ENCODE measurements at places on chromosomes 7 and 10. TPM values are rescaled to one million over a fixed set of nuclear protein-coding genes. Genes with fewer than 3 reads are reported as not detected.

- DNase-seq: no peak
Measured at GRCh38 chr7:118615-119391, 73.6 kb upstream of the FAM20C start.

SAMD9 gene
- total RNA-seq: 14.6 TPM

ANXA11 gene
- 198 TPM for total RNA-seq

MYL10 gene
- not detected for total RNA-seq

DNA sequence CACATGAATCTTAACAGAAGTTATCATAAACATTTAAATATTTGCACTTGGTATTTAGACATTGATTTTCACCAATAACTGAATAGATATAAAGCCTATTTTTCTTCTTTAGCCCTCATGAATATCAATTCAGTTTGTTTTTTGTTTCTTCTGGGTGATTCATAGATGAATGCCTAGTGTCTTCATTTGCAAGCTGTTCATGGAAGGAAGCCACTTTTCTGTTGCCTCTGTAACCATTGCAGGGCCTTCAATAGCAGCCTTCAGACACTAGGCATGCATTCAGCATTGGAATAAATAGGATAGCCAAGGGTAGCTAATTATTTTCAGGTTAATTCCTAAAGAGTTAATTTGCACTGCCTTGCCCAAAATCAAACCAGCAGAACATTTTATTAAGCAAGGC lies 375.3 kb downstream of the DPP6 start:
- DNase-seq: no peak

- DNase-seq: no peak
Measured at GRCh38 chr7:3649678-3650440, 348.8 kb downstream of the SDK1 start.

KLF14 gene
- total RNA-seq: not detected
